CD4-positive, alpha-beta T cell treated with Interleukin-12 subunit alpha and Interleukin-12 subunit beta, for 1 hour (primary cell): ENCODE measurements at places on chromosomes 2 and 18.

DNA sequence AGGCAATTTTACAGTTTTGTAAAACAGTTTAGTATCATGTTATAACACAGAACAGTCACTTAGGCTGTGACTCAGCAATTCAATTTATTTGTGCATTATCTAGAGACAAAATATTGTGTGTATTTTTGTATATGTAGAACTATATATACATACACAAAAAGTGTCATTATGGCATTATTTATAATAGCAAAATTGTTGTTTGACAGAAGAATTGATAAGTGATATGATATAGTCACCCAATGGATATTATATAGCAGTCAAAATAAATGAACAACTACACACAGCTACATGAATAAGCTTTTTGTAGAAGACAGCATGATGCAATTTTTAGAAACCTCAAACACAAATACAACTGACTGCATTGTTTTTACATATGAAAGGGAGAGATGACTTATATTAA lies 334.0 kb downstream of the TRIB2 start:
- DNase-seq: no peak

DNA sequence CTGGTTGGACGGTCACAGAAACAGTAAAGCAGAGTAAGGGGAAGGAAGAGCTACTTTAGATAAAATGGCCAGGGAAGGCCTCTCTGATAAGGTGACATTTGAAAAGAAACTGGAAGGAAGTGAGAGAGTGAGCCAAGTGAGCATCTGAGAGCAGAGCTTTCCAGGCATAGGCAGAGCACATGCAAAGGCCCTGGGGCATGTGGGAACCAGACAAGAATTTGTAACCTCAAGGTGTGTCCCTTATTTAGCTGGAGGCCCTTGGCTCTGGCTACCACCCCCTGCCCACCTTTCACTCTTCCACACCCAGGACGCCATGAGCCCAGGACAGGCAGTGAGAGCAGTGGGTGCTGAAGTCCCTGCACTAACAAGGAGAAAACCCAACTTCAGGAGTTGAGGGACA lies 116.0 kb downstream of the CELF4 start:
- DNase-seq: no peak

DNA sequence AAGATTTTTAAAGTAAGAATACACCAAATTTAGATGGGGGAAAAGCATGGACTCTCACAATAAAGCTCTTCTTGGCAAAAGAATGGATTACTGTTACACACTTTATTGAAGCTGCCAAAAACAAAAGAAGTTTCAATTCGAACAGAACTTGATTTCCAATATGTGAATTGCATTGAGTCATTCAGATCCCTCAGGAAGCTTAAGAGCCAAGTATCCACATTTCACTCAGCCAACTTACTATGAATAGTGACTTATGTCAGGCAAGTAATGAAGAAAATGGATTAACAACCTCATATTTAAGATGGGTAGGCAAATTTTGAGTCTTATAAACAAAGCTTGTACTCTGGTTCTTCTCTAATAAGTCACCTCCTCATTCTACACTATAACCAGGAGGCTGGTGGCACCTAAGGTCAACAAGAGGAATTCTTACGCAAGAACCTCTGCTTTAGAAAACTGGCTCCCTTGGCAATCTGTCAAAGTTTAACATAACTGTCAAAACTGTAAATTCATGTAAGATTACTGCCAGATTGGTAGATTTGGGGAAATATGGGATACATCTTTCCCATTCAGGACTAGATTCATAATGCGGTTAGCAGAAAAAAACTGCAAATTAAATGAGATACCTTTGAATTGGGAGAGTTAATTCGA lies 6.0 kb downstream of the HADHA start:
- DNase-seq: no peak

GRCh38 chr2:12556762-12557161 lies 160.0 kb upstream of the TRIB2 start:
- DNase-seq: no peak

- no peak for DNase-seq
Measured at GRCh38 chr2:156327835-156328695, 4.5 kb downstream of the NR4A2 start.

DNA sequence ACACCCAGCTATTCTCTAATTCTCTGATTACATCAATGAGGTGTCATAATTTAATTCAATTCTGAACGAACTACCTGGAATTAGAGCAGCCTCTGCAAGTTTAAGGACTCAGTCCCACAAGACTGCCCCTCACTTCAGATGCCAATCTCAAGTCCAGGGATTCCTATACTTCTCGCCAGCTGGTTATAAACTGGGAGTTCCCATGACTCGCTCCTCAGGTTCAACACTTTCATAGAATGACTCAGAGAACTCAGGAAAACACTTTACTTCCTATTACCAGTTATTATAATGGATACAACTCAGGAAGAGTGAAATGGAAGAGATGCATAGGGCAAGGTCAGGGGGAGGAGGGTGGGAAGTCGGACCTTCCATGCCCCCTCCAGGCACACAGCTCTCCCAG lies 112.3 kb upstream of the ATP5MC3 start:
- no peak for DNase-seq

DNA sequence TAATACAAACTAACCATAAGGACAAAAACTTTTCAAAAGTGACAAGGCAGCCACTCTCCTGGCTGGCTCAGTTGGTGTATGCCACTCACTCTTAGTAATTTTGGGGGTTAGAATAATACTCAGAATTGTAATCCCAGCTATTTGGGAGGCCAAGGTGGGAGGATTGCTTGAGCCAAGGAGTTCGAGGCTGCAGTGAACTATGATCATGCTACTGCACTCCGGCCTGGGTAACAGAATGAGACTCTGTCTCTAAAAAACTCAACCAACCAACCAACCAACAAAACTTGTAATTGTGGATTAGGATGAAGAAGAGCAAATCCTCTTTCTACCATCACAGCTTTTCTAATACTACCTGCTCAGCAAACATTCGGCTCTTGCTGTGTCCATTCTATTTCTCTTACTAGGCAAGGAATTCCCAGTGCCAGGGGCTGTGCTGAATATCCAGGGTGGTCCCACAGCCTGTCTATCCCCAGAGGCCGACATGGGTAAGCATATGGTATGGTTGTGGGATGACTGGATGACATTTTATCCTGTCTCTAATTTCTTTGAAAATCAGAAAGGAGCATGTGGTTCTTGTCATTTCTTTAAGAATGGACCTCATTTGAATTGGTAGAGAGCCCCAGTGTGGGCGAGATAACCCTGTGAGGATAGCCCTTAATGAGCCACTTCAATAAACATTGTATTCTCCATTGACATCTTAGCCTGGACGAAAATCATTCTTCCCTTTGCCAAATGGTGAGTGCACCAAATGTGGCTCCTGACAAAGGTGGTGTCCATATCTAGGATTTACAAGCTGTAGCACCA lies 220.1 kb downstream of the MYCN start:
- no peak for DNase-seq

DNA sequence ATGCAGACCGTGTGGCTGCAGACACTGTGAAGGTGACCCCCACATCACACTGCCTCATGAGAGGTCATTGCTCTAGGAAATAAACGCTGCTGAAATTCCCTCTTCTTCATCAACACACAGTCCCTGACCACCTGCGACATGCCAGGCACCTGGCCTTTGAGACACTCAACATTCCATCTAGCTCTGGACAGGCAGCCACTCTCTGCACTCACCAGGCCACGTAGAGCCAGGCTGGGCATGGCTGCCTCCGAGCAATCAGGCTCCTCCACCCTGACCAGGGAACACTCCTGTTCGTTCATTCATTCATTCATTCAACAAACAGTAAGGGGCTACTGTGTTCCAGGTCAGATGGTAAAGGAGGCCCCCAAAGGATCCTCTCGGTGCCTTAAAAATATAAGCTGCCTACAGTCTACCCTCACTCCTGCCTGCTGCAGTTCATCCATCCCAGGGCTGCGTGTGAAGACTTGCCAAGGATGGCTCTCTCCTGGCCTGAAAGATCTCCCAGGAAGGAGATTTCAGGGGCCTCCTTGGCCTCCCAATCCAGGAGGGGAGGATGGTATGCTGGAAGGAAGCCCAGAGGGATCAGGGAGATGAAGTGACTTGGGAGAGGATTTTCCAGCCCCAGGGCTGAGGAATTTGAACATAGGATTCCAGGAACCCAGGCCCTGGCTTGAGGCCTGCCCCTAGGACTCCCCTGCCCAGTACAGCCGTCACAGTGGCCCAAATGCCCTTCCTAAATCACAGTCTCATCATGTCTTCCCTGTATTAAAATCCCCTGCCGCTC lies 66.7 kb downstream of the TNS1 start:
- no peak for DNase-seq

DNA sequence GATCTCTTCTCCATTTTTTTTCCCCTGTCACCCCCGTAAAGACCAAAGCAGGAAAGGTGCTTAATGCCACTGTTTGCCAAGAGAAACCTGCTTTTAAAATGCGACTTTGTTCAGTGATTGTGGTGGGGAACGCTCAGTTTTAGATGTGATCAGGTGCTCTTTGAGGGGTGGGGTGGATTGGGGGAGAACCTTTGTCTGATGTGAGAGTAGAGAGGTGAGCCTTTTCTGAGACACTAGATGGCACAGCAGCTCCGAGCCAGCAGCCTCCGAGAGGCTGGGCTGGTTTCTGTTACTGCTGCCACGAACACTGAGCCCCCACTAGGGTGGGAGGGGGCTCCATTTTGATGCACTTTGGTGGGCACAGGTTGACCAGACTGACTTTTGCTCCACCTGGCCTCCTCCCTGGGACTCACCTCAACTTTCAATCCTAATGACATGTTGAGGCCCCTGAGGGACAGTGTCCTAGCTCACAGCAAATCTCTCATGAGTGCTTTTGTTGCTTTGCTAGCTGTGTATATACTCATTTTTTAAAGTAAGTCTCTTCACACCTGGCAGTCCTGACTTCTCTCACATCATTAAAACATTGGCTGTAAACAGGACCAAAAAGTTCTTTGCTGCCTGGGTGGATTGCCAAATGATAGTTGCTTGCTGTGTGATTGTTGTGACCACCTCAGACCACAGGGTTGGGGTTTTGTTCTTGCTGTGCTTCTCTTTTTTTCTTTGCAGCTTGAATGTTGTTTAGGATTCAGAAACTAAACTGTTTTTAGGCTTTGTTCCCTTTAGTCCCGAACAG lies 98.2 kb upstream of the MAP3K20 start:
- no peak for DNase-seq

DNA sequence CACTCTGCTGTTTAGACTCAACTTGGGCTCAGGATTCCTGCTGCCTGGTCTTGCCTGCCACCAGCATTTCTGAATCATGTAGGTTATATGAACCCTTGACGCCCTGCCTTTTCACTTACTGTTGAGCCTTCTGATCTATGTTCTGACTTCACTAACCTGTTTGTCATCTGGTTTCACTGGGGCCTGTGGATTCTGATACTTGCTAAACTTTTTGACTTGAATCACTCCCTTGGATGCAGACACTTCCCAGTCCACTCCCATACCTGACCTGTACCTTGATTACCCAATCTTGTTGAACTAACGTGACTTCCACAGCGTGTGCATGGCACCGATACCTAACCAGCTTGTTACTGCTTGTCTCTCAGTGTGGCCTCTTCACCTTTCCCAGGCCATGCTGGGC lies 35.6 kb upstream of the SPAG16 start:
- DNase-seq: no peak
